Anterior cingulate cortex (tissue), 58 donors: ENCODE measurements at places on chromosomes 2 and 18.

DNA sequence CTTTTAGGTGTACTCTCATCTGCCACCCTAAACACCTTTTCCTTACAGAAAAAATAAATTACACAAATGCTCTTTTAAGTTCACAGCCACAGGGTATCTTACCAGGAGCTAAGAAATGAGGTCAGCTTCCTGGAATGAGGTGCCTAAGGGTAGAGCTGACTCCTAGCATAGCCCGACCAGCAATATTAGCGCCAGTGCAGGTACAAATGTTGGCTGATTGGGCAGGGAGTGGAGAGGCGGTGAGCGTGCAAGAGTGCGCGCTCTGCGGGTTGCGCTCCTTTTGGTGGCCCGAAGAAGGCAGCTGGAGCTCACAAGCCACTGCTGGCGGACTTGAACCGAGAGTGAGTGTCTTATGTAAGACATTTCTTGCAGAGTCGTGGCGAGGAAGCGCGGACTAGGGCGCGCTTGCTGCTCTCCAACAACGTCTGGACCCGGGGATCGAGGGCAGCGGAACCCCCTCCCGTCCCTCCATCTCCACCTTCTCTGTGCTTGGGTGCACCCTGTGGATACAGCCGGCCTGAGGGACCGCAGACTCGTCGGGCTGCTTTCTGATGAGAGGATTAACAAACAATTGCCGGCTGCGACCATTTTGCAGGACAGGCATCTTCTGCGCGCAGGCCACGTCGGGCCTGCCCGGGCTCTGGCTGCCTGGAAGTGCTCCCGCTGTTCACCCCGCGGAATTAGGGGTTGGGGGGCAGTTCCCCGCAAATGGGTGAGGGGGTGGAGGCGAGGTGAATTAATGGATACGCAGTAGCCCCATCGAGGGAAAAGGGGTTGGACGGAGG is 17.3 kb downstream of the BOLA3 start:
- DNase-seq: no peak

DNA sequence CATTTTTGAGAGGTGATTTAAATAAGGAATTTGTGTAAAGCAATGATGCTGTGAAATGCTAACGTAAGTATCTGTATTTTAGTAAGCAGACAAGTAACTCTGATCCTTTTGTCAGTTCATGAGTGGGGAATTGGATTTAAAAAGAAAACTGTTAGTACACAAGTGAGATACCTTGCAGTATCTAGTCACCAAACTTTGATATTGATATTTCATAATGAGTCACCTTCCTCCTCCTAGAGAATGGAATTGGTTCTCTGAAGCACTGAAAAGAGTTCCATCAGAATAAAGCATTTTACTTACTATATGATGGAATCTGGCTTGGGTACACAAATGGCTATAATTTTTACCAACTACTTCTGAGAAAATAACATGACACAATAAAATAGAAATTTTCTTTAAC is 232.2 kb downstream of the ZNF804A start:
- DNase-seq: no peak

- no peak for DNase-seq
Measured at GRCh38 chr2:52613064-52613463, 1154.5 kb upstream of the CHAC2 start.

DNA sequence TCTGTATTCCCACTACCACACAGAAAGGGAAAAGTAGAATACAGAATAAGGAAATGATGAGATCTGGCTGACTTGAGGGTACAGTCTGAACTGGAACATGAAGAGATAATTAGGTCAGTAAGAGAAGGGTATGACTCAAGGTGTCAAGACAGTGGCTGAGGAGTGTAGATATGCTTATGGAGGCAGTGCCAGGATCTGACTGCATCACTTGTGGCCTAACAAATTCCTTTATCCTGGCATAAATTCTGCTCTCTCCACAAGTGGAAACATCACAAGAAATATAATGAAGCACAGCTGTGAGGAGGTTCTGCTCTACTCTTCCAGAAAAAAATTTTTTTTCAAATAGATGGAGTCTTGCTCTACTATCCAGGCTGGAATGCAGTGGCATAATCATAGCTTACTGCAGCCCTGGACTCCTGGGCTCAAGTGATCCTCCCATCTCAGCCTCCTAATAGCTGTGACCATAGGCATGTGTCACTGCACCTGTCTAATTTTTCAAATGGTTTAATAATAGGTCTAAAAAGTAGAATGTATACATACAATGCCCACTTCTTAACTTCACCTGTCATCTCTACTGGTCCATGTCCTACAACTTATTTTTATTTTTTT is 85.3 kb downstream of the C2orf74 start:
- DNase-seq: no peak

GRCh38 chr2:219851169-219851568 is 223.7 kb downstream of the SLC4A3 start:
- DNase-seq: no peak

DNA sequence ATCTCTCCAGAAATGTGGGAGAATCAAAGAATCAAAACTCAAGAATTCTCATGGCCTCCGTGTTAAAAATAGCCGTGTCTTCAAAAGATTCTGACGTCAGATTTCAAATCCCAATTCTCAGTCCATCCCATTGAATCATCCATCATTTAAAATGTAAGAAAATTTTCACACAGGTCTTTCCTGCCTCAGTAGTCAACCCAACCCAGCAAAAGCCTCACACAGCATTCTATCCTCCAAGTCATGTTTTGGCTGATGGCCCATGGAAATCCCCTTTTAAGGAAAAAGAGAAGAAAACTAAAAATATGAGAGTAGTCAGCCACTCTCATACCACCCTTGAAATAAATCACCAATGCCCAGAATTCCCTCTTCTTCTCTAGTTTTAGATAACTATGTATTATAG is 211.8 kb downstream of the C1D start:
- no peak for DNase-seq

- DNase-seq: no peak
Measured at GRCh38 chr2:164705412-164706167, 84.3 kb upstream of the GRB14 start.

- no peak for DNase-seq
Measured at GRCh38 chr18:38933910-38934510, 1368.4 kb upstream of the CELF4 start.
